IPS DF 6.9 (cell line): ENCODE measurements at places on chromosomes 2 and 18.

- DNase-seq = no peak
Measured at GRCh38 chr2:216083464-216084281, 2.0 kb downstream of the TMEM169 start.

- DNase-seq = no peak
Measured at GRCh38 chr2:880201-880970, 70.3 kb upstream of the SNTG2 start.

DNA sequence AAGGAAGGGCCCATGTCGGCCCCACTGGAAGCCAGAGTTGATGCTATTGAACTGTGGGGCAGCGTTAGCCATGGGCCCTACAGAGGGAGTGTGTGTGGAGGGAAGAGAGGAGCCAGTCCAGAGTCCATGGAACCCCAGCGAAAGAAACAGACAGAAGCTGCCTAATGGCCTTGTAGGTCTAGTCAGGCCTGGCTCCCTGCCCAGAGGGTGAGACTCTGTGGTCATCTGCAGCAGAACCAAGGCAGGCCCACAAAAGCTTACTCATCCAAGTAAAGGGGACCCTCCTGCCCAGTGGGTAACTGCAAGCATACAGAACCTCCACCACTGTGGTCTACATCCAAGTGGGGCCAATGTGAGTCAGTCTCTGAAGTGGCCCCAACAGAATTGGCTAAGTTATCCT, 439.8 kb downstream of the TGIF1 start:
- no peak for DNase-seq

- no peak for DNase-seq
Measured at GRCh38 chr2:240839152-240840143, 19.4 kb upstream of the KIF1A start.

DNA sequence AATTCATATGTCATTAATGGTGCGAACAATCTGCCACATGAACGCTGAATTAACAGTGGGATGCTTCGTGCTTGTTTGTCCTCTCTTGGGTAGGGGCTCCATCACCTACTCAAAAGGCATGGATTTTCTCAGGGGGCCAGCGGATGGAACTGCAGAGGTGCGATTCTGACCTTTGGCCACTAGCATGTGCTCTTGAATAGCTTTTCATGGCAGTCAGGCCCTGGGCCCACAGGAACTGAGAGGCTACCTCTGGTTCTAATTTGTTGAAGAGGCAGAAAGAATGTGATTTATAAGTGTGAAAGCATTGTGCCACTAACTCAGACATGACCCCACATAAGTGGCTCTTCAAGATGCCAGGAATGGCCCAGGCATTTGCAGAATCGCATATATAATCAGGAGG, 283.2 kb downstream of the INSIG2 start:
- DNase-seq = peak; percentile 45

DNA sequence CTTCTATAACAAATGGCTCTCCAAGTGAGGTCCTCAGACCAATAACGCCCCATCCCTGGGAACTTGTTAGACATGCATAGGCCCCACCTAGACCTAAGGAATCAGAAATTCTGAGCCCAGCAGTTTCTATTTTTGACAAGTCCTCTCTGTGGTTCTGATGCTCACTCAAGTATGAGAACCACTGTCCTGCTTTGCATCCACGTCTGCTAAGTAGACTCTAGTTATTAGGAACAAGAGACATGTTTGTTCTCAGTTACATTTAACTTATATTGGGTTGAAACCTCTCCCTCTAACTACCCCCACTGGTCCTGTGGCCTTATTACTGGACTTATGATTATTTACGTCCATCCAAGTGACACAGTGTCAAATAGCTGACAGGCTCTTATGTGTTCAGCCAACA, 70.3 kb downstream of the TMEM17 start:
- no peak for DNase-seq

DNA sequence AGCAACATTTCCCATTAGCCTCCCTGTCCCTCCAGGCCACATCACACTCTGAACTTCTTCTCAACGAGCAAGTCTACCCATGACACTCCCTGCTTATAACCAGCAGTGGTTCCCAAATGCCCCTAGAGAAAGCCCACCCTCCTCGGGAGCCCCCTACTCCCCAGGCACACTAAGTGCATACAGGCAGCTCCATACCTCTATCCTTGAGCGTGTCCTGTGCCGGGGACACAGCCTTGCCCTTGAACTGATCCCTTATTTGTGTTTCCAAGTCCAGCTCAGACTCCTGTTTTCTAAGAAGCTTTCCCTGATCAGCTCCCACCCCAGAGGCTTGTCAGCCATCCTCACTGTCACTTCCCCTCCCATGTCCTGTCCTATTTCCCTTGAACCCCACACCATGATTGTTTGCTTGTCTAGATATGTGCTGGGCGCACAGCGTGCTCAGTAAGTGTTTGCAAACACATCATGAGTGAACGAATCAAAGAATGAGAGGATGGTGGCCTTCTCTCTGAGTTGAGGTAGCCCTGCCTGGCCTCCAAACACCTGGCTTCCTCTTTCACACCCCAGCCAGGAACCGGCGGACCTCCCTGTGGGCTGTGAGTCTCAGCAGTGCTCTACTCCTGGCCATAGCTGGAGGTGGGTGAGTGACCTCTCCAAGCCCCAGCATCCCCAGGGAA, 2.1 kb downstream of the TEX51 start:
- DNase-seq = no peak

GRCh38 chr2:168796583-168797285, 5.7 kb upstream of the NOSTRIN start:
- DNase-seq = no peak

GRCh38 chr2:132430895-132431294, 14.3 kb downstream of the GPR39 start:
- no peak for DNase-seq

- DNase-seq = no peak
Measured at GRCh38 chr2:172087780-172088244, 2.5 kb downstream of the DLX1 start.

GRCh38 chr2:73292316-73292905, 937 bp downstream of the EGR4 start:
- DNase-seq = no peak

- no peak for DNase-seq
Measured at GRCh38 chr2:18998491-18998890, 359.9 kb downstream of the OSR1 start.

GRCh38 chr18:37654731-37655369, 89.3 kb upstream of the CELF4 start:
- no peak for DNase-seq

- no peak for DNase-seq
Measured at GRCh38 chr2:230751062-230751461, 38.4 kb downstream of the CAB39 start.

- no peak for DNase-seq
Measured at GRCh38 chr2:60544062-60544461, 9.4 kb downstream of the BCL11A start.

GRCh38 chr2:128444121-128444771, 125.6 kb upstream of the HS6ST1 start:
- no peak for DNase-seq

GRCh38 chr18:31225668-31226067, 63.0 kb upstream of the DSC1 start:
- DNase-seq = peak; percentile 35
